ENCODE measurements at places on chromosomes 4 and X.

GRCh38 chr4:48546336-48546735 lies 56.3 kb downstream of the ZAR1 start:
- peak; percentile 37 for DNase-seq

- DNase-seq: no peak
Measured at GRCh38 chrX:9091258-9091657, 57.3 kb upstream of the FAM9B start.

DNA sequence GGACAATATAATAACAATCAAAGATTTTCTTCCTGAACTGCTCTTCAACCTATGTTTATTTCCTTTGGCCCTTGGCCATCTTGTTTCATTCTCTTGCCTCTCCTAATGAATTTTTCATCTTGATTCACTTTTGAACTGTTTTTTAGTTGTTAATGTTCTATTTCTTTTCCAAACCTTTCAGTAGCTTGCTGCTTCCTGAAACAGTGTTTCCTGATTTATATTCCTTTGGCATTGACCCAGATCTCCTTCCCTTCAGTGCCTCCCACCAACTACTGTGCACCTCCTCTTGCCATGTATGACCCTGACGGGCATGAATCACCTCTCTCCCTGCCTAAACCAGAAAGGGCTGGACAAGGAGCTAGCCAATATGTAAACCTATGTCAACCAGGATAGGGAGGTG lies 25.6 kb upstream of the SPP1 start:
- DNase-seq: no peak

DNA sequence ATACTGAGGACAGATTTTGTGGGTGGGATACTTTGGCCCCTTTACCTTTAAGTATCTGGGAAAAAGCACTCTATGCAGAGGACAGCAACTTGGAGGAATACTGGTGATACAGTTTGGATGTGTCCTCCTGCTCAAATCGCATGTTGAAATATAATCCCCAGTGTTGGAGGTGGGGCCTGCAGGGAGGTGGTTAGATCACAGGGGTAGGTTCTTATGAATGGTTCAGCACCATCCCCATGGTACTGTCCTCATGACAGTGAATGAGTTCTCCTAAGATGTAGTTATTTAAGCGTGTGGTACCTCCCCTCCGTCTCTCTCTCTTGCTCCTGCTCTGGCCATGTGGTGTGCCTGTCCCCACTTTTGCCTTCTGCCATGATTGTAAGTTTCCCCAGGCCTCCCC lies 24.6 kb downstream of the GPAT3 start:
- no peak for DNase-seq

DNA sequence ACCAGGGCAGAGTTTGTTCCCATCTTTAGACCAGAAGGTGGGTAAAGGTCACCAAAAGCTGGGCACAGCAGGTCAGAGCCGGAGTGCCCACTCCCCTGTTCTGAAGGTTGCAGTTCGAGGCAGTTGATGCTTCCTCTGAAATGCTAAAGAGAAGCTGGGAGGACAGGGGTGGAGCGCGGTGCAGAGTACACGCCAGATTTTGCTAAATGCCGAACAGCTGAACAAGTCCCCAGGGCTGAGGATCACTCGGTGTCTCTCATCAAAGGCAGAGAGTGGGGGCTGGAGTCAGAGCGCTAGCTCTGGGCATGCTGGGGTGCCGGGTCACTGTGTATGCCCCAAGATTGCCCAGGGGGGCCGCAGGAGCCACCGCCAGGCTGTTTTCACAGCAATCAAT lies 197.0 kb downstream of the BCOR start:
- no peak for DNase-seq

- DNase-seq: no peak
Measured at GRCh38 chr4:149113804-149114430, 671.7 kb upstream of the NR3C2 start.

DNA sequence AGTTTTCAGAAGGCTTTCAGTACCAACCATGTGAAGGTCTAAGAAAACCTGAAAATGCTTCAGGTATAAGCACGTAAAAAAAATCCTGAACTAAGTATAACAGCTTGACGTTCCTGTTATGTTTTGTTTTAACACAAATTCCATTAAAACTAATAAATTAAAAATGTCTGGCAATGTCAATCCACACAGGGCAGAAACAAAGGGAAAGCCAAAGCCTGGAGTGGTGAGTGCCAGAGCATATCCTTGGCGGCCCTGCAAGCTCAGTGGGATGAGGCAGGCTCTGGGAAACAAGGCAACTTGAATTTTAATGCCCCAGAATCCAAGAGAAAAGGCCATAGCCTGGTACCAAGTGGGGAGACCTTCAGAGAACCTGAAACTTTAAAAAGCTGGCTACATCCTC lies 78.2 kb downstream of the EPHA5 start:
- DNase-seq: no peak

GRCh38 chr4:37645736-37646135 lies 40.4 kb downstream of the RELL1 start:
- DNase-seq: peak; percentile 40

DNA sequence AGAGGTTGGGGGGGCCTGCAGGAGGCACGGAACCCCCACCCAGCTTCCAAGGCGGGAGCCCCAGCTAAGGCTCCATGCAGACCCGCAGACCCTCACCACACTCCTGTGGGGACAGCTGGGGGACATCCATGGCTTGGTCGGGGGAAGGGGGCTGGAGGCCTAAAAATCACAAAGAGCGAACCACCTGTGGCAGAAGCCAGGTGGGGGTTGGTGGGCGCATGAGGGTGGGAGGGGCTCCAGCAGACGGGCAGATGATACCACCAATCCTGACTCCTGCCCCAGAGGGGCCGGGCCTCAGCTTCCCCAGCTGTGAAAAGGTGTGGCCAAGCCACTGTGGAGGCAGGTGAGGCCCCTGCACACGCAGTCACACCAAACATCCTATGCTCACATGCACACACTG lies 111.6 kb downstream of the FAM53A start:
- DNase-seq: no peak

DNA sequence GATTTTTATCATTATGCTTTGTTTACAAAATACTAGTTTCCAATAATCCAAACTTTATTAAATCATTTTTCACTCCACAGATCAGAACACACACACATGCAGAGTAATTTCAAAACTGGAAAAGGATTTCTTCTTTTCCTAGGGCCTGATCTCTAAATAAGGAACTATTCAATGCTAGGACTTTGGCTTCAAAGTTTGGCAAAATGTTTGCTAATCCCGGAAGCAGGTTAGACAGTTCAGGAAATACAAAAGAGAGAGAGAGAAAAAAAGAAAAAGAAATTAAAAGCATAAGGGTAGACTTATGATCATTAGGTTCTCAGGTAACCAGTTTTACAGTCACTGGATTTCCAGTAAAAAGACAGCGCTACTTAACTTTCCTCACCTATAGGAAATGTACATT lies 211.0 kb downstream of the DCLK2 start:
- no peak for DNase-seq

DNA sequence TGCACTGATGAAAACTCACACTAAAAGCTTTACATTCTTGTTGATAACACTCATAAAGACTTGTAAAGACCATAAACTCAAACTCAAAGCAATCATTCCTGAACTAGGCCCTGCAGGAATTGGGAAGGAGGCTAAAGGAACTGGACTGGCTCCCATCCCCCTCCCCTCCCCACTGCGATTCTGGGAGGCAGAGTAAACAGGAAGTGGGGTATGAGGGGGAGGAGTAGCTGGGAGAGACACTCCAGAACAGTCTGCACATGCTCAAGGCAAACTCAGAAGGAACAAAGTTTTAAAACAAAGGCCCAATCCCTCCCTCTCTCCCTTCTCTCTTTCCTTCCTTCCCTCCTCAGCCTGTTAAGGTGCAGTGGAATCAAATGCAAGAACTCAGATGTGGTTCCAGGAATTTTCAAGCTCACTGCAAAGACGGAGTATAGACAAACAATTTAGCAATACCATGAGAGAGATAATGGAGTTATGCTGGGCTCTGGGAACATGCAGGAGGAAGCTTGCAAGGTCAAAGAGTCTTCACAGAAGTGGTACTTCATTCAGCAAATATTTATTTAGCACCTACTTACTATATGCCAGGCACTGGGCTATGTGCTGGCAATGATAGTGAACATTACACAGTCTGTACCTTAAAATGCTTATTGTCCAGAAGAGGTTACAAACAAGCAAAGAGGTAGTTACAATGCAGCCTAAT lies 15.9 kb downstream of the MID1IP1 start:
- no peak for DNase-seq

GRCh38 chr4:183147196-183147595 lies 48.1 kb downstream of the WWC2 start:
- DNase-seq: no peak

DNA sequence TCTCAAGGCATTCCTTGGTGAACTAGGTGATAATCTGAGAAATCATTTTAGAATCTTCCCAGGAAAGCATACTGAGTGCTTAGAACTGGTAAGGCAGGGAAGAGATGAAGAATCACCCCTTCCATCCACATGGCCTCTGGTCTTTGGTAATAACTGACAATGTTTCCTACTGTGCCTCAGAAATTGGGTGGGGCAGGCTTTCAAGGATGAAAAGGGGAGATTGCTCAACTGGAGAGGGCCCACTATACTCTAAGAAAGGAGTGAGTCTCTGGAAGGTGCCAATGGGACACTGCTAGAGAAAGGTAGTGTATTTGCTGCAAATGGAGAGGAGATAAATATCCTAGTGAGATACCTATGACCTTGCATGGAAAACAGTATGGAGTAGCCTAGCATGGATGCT lies 135.0 kb upstream of the SCML1 start:
- DNase-seq: no peak

DNA sequence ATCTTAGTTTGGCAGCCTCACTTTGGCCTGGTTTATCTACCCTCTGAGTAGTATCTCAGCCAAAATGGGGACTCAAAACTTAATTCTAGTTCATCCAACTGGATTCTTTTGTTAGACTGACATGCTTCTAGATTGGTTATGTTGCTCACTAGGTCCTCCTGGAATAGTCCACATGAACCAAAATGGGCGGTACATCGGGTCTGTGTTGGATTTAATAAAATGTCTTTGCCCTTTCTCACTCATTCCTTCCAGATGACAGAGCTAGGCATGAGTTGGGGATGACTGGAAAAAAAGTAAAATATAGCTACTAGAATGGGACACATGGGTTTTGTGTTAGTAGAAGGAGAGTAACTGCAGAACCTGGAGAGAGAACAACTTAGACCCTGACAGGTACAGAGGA lies 247.9 kb downstream of the CCSER1 start:
- DNase-seq: no peak

- no peak for DNase-seq
Measured at GRCh38 chr4:120403296-120403695, 336.6 kb upstream of the MAD2L1 start.

DNA sequence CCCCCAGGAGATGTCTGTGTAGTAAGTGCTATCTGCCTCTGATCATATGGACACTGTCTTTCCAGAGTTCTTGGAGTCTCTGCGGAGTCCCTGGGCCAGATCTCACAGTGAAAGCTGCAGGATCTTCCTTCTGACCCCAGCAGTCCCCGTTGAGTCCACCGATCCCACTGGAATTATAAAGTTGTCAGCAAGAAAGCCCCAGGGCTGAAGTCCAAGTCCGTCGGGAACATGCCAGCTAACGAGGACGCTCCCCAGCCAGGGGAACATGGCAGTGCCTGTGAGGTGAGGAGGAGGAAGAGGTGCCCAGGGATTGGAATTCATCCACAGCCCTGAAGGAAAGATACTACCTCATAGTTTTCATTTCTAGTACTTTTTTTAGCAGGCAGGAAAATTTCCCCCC lies 9.3 kb downstream of the ZNF81 start:
- DNase-seq: no peak

GRCh38 chrX:73903941-73904340 lies 340.9 kb downstream of the CHIC1 start:
- no peak for DNase-seq

GRCh38 chrX:47228550-47229270 lies 4.1 kb upstream of the USP11 start:
- no peak for DNase-seq

DNA sequence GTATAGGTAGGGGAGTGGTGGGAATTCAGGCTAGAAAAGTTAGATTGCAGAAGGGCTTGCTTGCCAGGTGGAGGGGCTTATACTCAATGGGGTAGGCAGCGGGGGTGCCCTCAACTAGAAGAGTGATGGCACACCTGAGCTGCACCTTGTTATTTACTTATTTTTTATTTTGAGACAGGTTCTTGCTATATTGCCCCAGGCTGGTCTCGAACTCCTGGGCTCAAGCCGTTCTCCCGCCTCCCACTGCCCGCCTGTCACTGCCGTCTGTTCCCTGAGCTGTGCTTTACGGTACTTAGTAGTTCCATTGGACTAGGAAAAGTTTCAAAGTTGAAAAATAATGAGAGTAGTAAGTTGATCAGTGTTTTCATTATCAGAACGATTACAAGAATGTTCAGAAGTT lies 2.0 kb downstream of the ZFX start:
- DNase-seq: no peak

GRCh38 chrX:11540532-11541377 lies 125.0 kb downstream of the ARHGAP6 start:
- DNase-seq: no peak

- DNase-seq: no peak
Measured at GRCh38 chr4:183241721-183242151, 78.3 kb downstream of the CLDN22 start.

DNA sequence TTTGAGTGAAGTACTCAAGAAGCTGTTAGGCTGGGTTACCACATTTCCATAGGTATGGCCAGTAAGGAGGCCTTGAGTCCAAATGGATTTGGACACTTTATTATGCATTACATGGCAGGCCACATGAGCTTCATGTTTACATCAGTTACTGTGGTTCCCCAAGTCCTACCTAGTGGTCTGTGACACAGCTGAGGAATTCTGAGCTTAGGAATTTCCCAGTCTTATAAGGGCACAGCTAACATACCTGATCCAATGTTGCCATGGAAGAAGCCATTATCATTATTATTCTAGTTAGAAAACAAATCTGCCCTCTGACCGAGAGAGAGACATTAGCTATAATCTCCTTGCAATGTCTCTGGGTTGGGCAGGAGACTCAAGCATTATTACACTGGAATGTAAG lies 174.4 kb upstream of the NUDT10 start:
- no peak for DNase-seq

DNA sequence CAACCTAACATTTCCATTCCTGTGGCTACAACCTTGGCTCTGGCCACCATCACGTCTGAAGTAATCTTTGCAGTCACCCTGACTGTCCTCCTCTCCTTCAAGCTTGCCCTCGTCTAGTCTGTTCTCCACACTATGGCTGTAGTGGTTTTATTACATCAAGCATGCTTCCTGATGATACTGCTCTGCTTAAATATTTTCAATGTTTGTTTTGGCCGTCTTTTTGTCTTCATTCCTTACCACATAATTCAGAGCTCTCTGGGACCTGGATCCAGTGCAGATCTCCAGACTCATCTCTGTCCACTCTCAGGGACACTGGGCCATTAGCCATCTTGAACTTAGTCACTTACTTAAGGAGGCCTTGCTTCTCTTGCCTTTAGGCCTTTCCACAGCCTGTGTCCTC lies 27.7 kb upstream of the FREM3 start:
- DNase-seq: no peak

GRCh38 chr4:35982318-35982717 lies 262.0 kb downstream of the ARAP2 start:
- no peak for DNase-seq

DNA sequence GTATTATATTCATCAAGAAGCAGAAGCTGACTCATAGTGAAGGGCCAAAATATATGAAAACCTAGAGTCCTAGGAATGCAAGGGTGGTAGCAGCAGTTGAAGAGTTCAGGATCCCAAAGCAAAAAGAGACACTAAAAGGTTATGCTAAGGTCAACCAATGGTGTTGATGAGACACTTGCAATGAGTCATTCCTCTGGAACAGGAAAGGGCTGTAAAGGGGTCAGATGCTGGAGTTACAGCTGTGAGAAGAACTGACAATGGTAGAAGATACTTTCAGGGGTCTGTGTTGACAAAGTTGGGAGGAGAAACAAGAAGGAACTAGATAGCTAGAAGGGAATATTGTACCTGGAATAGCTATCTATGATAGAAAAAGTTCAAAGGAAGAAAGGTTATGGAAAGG lies 47.5 kb downstream of the ZGRF1 start:
- DNase-seq: no peak
